Islet precursor cell (in vitro differentiated cells): ENCODE measurements at places on chromosomes 4 and X.

DNA sequence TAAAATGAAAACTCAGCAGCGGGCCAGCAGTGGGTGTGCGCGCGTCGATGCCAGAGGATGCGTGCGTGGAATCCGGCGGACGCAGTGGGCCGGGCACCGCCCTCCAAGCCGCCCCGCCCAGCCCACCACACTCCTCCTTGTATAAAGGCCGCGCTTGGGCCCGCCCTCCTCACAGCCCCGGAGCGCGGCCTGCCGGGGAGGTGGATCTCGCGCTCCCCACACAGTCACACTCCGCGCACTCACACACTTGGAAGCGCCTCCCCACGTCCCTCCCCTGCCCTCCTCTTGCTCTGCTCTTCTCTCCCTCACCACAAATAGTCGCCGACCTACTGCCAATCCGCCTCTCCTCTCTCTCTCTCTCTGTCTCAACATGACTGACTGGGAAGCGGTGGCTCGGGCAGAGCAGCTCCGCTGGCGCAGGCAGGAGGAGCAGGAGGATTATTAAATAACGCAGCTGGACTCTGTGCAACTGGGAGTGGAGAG, at the start of gene CCSER1:
TSS of gene CCSER1 (plus strand) at position 172 of the 483 bp plus-strand sequence.
- peak; percentile 88 for DNase-seq

DNA sequence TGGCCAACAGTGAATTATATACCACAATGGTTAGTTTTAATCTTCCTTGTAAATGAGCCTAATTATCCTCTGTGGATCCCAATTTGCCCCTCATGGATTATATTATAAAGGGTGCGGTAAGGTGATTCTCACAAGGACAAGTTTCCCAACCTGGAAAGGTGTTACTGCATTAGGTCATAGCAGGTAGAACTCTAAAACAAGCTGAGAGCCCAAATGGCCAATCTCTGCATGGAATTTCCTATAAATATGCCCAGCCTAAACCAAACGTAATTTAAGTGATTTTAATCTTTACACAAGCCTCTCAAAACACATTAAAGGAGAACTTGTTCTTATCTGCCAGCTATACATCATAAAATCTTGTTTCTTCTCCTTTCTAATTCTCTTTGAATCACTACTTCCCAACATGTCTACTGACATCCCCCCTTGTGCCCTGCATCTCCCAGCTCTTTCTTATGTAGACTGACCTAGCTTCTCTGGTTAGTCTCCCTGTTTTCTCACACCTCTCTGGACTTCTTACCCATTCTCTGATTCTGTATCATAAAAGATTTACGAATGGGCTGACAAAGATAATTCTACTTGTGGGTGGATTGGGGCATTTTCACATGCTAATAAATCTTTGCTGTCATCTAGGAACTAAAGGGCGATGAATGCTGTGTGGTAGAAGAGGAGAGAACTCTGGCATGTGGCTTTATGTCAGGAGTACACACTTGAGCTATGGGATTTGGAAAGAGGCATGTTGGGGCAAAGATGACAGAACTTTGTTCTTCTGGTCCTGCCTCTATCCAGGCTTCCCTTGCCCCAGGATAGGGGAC, 94.3 kb upstream of the PGRMC2 start:
- DNase-seq = no peak

GRCh38 chr4:77154065-77154464, 2.9 kb upstream of the CCNG2 start:
- no peak for DNase-seq

GRCh38 chr4:15515106-15515505, 45.4 kb downstream of the CC2D2A start:
- DNase-seq = no peak

- no peak for DNase-seq
These were observed 21.9 kb upstream of the ADH4 start for GRCh38 chr4:99165978-99166377.

- DNase-seq = no peak
These were observed 18.8 kb upstream of the PPP2R2C start for GRCh38 chr4:6491235-6491634.

DNA sequence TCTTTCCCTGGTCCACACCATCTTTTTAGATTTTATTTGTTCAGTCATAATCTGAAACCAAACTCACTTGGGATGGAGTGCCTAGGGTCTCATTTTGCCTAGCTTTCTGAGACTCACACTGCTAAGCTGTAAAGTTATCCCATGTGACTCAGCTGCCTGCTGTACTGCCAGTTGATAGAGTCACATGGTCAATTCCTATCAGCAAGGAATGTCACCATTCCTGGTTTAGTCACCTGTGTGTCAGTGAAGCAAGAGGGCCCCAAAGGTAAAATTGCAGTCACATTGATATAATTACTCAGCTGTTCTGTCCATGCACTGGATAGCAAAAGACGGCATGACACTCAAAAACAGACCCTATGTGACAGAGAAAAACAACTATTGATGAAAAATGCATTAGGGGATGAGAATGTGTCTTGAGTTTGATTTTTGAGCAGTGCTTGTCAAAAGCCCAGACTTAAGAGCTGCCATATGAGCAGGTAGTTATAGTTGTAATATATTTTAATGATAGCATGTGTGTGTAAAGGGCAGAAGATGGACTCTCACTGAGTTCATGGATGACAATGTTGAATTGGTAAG, 413.2 kb downstream of the PPARGC1A start:
- DNase-seq = peak; percentile 78
